ENCODE measurements at places on chromosomes 5 and 9.

GRCh38 chr5:53739111-53739510, 178.7 kb downstream of the NDUFS4 start:
- DNase-seq = no peak

DNA sequence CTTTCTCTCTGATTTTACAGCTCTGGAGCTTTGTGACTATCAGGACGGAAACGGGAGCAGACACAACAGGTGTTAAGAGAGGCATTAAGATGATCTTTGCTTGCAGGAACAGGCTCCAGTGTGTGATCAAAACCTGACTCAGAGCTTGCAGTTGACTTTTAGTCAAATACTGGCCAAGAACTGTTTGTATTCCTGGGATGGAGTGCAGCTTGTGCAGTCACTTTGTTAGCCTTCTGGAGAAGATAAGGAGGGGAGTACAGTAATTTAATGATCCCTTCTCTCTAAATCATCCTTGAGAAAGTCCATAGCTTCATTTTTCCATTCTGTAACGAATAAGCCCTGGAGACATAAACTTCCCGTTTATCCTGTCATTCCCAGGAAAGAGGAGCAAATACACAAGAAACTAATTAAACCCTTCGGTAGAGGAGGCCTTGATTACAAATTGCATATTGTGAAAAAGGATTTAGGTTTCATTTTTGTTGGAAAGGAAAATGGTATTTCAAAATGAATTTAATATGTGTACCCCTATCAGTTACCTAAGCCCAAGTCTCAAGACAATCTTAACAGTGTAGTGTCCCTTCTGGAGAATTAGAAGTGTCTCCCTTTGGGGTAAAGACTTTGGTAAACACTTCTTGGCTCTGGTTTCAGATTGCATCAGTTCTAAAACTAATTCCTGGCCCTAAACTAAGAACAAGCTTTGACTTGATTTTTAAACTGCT, 3.1 kb upstream of the STOM start:
- DNase-seq = no peak

DNA sequence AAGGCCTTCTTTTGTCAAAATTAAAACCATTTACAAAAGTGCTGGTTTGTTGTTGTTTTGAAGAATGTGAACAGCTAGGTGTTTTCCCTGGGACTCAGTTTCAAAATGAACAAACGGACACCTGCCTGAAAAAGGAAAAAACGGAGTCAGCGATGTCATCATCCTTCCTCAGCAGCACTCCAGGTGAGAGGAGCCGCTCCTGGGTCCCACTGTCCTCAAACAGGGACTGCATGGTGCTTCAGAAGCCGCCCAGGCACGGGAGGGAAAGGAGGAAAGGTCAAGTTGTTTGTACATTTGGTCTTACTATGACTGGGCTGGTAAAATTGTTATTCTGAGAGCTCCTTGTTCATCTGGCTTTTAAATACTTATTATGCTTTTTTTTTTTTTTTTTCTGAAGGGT, 69.0 kb upstream of the ZSWIM6 start:
- DNase-seq = no peak

DNA sequence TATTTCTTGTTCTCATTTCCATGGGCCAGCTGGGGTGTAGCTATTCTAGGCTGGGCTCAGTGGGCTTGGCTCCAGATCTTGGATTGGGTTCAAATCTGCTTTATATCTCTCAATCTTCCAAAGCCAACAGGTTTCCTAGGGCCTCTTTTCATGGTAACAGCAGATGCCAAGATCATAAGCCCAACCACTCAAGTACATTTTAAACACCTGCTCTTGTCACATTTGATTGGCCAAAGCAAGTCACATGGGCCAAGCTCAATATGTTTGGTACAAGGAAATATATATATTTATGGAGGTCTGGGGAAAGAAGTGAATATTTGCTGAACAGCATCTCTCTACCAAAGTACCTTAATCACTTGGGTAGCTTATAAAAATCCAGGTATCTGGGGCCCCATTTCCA, 49.5 kb downstream of the MRRF start:
- no peak for DNase-seq

GRCh38 chr5:16855485-16855884, 80.6 kb downstream of the MYO10 start:
- DNase-seq = no peak

DNA sequence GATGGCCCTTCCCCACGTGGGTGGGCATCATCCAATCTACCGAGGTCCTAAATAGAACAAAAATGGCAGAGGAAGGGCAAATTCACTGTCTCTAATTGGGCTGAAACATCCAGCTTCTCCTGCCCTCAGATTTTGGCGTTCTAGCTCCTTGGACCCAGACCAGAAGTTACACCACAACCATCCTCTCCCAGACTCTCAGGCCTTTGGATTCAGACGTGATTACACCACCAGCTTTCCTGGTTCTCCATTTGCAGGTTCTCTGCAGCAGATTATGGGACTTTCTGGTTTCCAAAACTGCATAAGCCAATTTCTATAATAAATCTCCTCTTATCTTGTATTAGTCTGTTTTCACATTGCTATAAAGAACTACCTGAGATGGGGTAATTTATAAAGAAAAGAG, 73.6 kb upstream of the STARD4 start:
- DNase-seq = no peak

DNA sequence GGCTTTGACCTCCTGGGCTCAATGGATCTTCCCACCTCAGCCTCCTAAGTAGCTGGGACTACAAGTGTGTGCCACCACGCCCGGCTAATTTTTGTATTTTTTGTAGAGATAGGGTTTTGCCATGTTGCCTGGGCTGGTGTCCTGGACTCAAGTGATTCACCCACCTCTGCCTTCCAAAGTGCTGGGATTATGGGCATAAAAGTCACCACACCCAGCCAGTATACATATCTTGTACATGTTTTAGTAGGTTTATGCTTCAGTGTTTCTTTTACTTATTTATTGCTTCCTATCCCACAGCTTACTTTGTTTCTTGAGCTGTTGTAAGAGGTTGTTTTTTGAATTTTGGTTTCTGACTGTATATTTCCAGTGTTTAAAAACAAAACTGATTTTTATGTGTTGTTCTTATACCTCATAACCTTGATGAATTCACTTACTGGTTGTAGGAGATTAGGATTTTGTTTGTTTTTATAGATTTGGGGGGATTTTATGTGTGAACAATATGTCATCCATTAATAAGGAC, 12.9 kb downstream of the FBXW5 start:
- DNase-seq = no peak

DNA sequence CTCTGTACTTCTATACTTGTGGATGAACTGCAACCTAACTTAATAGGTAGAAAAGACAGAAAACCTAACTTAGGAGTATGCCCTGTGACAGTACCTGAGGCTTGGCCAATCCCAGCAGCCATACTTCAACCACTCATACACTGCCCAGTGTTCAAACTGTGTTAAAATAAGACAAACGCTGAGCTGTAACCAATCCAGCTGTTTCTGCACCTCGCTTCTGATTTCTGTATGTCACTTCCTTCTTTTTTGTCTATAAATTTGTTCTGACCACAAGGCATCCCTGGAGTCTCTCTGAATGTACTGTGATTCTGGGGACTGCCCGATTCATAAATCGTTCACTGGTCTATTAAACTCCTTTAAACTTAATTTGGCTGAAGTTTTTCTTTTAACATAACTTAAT, 41.4 kb downstream of the AUH start:
- no peak for DNase-seq

GRCh38 chr5:77621440-77621839, 17.1 kb downstream of the OTP start:
- DNase-seq = no peak

- DNase-seq = no peak
Measured at GRCh38 chr5:125969011-125969813, 454.0 kb upstream of the GRAMD2B start.

DNA sequence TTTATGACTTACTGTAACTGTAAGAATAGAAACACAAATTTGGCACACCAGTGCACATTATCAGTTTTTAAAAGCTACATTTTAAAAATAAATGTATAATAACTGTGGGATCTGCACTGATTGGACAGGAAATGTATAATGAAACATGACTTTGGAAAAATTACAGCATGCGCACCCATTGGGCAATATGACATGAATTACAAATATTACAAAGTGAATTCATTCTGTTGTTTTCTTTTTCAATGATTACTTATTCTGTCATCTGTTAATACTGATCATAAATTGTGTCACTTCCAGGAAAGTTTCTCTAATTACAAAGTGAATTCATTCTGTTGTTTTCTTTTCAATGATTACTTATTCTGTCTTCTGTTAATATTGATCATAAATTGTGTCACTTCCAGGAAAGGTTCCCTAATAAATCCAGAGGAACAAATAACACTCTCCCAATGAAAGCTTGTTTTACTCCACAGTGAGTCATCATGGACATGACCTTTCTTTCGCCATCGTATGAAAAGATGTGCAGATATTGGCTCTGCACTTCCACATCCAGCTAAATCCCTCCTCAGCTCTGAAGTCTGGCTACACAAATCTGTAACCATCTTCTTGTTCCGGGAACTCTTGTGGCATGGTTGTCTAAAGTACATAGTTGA, 297.0 kb upstream of the HAPLN1 start:
- no peak for DNase-seq

DNA sequence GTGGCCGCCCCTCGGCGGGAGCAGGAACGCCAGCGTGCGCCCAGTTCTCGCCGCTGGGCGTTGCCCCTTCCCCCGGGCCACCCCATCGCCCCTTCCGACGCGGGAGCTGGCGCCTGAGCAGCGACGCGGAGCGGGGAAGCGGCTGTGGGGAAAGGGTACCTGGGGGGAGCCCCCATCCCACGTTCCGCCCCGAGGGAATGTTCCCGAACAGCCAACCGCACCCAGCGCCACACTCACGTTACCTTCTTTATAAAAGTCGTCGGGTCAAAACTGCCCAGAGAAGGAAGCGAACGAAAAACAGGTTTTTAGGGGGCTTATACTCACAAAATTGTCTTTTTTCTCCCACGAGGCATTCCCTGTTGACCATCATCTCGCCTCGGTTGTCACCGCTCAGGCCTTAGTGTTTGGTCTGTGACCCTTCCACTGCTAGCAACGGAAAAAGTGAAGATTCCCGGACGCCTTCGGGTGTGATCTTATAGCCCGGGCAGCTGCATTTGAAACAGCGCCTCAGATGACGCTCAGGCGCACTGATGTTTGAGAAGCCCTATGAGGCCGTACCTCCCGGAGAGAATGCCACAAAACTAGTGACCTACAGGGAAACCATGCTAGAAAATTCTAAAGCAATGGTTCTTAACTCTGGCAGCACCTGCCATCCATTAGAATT, 475 bp upstream of the GOLM1 start:
- no peak for DNase-seq

DNA sequence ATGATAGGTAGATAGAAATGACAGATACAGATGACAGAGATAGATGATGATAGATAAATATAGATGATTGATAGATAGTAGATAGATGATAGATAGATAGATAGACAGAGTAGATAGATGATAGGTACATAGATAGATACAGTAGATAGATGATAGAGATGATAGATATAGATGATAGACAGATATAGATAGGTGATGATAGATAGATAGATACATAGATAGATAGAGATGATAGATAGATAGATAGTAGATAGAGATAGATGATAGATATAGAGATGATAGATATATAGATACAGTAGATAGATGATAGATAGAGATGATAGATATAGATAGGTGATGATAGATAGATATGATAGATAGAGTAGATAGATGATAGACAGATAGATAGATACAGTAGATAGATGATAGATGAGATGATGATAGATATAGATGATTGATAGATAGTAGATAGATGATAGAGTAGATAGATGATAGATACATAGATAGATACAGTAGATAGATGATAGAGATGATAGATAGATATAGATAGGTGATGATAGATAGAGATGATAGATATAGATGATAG, 95.7 kb upstream of the SMIM23 start:
- no peak for DNase-seq

GRCh38 chr5:91315701-91316100, 67.4 kb downstream of the ARRDC3 start:
- no peak for DNase-seq

GRCh38 chr9:108316630-108317029, 539.2 kb downstream of the ACTL7B start:
- DNase-seq = no peak

DNA sequence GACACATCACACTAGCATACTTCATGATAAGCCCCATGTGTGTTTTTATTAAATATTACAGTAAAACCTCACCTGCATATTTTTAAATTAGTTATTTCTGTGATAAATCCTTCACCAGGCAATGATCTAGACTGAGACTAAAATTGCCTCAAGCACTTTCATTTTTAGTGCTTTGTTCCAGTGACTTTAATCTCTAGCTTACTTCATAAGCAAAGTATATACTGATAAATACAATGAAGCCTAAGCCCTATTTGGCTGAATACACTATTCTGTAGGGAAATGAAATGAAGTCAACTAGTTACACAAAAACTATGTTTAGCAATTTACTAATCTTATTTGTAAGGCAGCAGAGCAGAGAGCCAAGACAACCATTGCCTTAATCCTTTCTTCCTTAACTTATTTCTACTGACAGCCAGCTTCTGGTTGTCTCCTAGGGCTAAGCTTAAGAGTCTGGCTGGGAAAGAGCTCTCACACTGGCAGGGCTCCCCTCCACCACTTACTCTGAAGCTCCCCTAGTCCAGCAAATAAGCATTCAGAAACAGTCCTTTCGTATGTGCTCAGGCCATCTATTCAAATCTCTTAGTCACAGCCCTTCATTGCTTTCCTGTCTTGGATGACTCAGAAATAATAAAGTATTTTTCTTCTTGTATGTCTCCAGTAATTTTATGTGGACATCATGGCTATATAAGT, 31.4 kb upstream of the MTAP start:
- peak; percentile 25 for DNase-seq

DNA sequence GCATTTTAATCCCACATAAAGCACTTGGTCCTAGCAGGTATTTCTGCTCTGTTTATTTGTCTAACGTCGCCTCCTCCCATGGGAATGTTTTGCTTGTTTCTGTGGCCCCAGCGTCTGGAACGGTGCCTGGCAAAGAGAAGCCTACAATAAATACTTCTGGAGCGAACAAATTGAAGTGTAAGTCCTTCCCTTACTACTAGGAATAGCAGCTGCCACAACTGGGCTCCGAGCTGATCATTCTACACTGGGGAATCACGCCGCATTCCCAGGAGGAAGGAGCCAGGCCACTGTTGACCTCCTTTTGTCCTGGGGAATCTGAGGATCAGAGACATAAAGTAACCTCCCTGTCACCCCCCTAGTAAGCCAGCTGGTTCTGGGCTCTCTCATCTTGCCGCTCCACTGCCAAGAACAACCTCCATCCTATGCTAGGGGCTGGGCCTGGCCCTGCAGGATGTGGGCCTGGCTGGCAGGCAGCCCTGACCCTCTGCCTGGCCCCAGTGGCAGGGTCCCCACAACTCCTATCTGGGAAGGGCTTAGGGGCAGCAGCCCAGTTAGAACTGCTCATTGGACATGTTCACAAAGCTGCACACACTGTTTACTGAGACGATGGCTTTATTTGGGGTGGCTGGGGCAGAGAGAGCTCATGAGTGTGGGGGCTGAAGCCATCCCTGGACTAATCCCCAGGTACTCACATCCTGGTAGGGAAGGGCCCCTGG, 82.8 kb downstream of the GTF3C4 start:
- DNase-seq = no peak

Measured in BJ (cell line).